ENCODE measurements at places on chromosomes 11 and 22.

GRCh38 chr22:24188705-24189248 is 7.5 kb downstream of the SUSD2 start:
- DNase-seq: no peak

GRCh38 chr22:46933040-46933930 is 170.8 kb downstream of the TBC1D22A start:
- DNase-seq: no peak

GRCh38 chr11:23875176-23875850 is 621.5 kb upstream of the LUZP2 start:
- no peak for DNase-seq

GRCh38 chr11:111441443-111441842 is 62.4 kb upstream of the POU2AF1 start:
- DNase-seq: no peak

DNA sequence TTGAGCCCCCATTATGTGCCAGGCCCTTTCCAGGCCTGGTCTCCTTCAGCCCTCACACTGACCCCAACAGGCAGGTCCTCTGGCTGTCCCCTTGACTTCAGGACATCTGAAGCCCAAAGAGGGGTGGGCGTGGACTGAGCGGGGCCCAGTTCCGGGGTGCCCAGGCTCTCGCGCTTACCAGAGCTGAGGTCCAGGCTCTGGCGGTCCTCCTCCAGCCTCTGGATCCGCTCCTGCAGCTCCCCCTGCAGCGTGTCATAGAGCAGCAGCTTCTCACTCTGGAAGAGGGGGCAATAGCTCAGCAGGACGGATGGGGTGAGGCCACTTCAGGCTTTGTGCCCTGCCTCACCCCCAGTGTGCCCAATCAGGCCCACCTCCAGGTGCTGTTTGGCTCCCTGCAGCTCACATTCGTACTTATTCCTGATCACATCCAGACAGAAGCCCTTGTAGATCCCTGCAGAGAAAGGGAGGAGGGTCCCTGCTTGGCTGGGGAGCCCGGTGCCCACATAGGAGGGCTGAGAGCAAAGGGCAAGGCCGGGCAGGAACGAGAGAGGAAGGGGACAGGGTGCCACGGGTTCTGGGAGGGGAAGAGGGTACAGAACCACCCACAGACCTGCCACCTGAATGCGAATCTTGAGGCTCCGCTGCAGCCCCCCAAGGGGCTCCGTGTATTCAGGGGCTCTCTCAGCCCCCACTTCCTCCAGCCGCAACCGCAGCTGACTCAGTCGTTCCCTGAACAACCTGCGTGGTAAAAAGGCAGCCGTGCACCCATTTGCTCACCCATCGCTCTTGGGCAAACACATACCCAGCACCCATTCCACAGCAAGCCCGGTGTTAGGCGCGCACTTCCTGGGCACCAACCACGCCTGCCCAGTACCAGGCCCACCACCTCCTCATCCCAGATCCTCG is 4.1 kb downstream of the BRMS1 start:
- DNase-seq: no peak
